ENCODE measurements at places on chromosomes 1 and 21.

- DNase-seq = no peak
Observed at GRCh38 chr1:155053531-155054105, 2.5 kb downstream of the ADAM15 start.

DNA sequence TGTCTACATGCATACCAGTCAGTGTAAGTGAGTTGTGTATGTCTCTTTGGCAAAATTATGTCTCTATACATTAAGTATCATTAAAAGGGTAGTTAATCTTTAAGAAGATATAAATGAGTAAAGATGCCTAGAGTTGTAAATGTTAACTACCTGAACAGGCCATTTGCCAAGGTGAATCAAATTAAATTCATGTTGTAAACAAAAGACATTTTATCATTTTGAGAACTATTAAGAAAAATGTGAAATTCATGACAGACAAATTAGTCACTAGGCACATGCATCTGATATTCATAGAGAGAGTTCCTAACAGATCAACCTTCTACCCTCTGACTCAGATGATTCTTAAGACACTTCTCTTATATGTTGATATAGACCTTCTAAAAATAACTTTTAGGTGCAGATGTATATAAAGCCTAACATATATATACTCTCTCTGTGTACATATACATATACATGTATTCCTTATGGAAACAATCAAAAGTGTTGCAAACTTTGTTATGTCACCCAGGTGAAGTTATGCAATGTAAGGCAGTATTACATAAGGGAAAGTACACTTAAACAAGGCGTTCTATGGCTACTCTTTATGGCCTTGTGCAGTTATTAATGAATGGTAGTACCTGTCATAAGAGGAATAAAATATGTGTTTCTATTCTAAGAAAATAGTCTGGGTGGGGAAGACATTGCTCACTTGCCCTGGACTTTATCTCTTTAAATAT, at the start of gene TMPRSS15:
Gene TMPRSS15 (minus strand): TSS at position 51 of the 716 bp plus-strand sequence. CDS start 163 bp downstream, outside the sequence.
- no peak for DNase-seq

- DNase-seq = no peak
Observed at GRCh38 chr1:186628910-186629309, 51.3 kb downstream of the PTGS2 start.

DNA sequence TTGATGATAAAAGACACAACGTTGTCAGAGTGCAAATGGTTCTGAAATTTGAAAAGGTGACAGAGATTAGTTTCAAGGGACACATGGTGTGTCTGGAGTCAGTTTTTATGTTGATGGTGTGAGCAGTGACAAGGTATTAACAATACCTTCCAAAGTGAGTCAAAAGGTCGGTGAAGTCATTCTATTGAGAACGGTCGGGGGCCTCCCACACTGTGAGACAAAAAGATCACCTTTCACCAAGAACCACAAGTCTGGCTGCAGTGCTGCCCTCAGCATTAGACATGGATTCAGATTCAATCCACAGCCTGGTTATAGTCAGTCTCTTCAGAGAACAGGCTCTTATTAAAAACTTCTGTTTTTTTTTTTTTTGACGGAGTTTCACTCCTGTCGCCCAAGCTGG, 26.5 kb downstream of the ZNF124 start:
- DNase-seq = no peak

- DNase-seq = no peak
Observed at GRCh38 chr1:39490596-39491145, 765 bp upstream of the BMP8A start.
